Left ventricle myocardium inferior (tissue), 1 donor: ENCODE measurements at places on chromosomes 11 and 22.

DNA sequence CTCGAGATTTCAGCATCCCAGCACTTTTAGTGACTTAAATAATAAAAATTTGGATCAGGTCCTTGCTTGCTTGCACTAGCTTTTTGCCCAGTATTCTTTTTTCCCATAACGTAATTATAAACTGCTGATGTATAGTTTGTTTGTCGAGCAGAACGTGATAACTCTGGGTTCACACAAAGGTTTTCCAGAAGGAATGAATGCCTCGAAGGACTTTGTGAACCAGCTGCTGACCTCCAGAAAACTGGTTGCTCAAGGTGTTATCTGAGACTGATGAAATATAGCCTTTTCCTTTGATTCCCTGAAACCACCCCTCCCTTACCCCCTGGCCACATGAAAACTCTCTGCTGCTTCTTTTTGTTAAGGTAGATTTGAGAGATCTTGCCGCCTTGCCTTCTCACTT lies 229.1 kb upstream of the CARD18 start:
- H3K36me3 ChIP-seq: no peaks in the 10 kb centered on the region
- no peak overlapping the region for H3K27ac ChIP-seq
- H3K4me1 ChIP-seq: no peaks in the 10 kb centered on the region
- H3K4me3 ChIP-seq: no peak overlapping the region
- no peaks in the 10 kb centered on the region for H3K27me3 ChIP-seq
- DNase-seq: no peak

GRCh38 chr11:48013269-48013901 lies 33.0 kb downstream of the PTPRJ start:
- H3K36me3 ChIP-seq: no peaks in the 10 kb centered on the region
- peaks cover 18% of the 10 kb centered on the region for H3K4me1 ChIP-seq
- H3K4me3 ChIP-seq: no peak overlapping the region
- peak; percentile 34 for DNase-seq

DNA sequence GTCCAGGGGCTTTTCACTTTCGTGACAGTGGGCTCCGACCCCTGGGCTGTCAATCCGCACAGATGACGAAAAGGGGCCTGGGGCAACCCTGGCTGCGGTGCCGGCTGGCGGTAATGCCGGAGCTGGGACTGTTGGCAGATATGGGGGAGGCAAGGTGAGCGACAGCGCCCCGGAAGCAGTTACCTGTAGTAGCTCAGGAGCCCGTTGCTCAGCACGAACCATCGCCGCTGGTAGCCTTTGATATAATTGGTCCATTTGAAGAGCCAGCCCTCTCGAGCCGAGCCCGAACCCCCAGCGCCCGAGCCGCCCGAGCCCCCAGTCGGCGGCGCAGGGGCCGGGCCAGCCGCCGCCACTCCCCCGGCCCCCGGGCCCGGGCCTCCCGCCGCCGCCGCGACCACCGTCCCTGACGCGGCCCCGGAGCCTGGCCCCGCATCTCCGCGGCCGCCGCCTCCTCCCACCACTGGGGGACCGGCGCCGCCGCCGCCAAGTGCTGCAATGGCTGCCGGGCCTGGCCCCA lies 396 bp downstream of the OSBP start:
- peaks cover 3% of the 10 kb centered on the region for H3K36me3 ChIP-seq
- H3K27ac ChIP-seq: peak overlapping the region; percentile 96
- no peaks in the 10 kb centered on the region for H3K27me3 ChIP-seq

GRCh38 chr11:26227301-26227746 lies 104.6 kb upstream of the ANO3 start:
- no peaks in the 10 kb centered on the region for H3K4me1 ChIP-seq
- no peaks in the 10 kb centered on the region for H3K27me3 ChIP-seq
- DNase-seq: no peak
- H3K27ac ChIP-seq: no peak overlapping the region

- no peaks in the 10 kb centered on the region for H3K4me1 ChIP-seq
- no peaks in the 10 kb centered on the region for H3K36me3 ChIP-seq
- no peak overlapping the region for H3K27ac ChIP-seq
- H3K27me3 ChIP-seq: peaks cover 7% of the 10 kb centered on the region
These were observed 50.7 kb downstream of the CTTN start for GRCh38 chr11:70448983-70449567.
